ENCODE measurements at places on chromosomes 6 and 20. TPM values are rescaled to one million over a fixed set of nuclear protein-coding genes. Genes with fewer than 3 reads are reported as not detected.

RIPPLY2 gene
- 0.89 TPM for polyA plus RNA-seq

IP6K3 gene
- polyA plus RNA-seq: 0.07 TPM

GRCh38 chr20:62732031-62732760 lies 23.6 kb downstream of the NTSR1 start:
- DNase-seq: no peak

GRCh38 chr6:159307246-159307790 lies 138.1 kb downstream of the FNDC1 start:
- no peak for DNase-seq

- DNase-seq: no peak
Observed at GRCh38 chr6:129790785-129791184, 70.3 kb downstream of the TMEM244 start.

Measured in A549 (cell line).